Astrocyte (in vitro differentiated cells and primary cell): ENCODE measurements at places on chromosomes 2 and 18. TPM values are rescaled to one million over a fixed set of nuclear protein-coding genes. Genes with fewer than 3 reads are reported as not detected.
A peak's percentile ranks its signal among the peaks of the same experiment; 100 is the strongest.

- DNase-seq: no peak
Measured at GRCh38 chr2:219557791-219558785, 13.3 kb downstream of the OBSL1 start.

Gene GBX2
- 1.2 and 1.8 TPM in 2 replicates for total RNA-seq

- peak; percentile 3 for DNase-seq
Measured at GRCh38 chr2:139773720-139774277, 993.6 kb upstream of the NXPH2 start.

Gene RSAD2
- 9.5 and 11.8 TPM in 2 replicates for total RNA-seq

DNA sequence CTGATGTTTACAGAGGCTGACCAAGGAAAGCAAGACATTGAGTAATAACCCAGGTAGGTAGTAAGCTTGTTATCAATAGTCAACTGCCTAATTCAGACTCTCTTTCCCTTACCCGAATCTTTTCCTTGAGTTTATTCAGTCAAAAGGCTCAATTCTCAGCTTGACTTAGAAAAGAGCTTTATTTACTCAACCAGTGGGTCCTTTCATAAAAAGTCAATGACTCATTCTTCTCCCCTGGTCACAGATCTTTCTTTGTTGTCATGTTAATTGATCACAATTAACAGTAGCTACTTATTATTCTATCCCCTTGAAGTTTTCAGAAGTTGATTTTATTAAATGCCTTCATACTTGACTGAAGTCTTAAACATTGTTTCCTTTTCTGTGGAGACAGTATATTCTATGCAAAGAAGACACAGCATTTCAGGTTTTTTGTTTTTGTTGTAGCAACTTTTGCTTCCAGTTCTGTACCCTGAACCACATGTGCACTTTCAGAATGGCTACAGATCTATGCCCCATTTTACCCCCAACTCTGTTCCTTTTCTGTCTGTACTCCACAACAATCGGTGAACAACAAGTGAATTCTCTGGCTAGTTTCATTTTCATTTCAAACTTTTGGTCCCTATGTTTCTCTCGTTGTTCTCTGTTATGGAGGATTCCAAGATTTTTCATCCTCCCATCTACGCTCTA is 428.3 kb downstream of the NCKAP5 start:
- DNase-seq: no peak

- no peak for DNase-seq
Measured at GRCh38 chr2:61196671-61197070, 34.7 kb downstream of the C2orf74 start.

GRCh38 chr2:219656526-219656925 is 29.1 kb downstream of the SLC4A3 start:
- peak; percentile 70 for DNase-seq

DNA sequence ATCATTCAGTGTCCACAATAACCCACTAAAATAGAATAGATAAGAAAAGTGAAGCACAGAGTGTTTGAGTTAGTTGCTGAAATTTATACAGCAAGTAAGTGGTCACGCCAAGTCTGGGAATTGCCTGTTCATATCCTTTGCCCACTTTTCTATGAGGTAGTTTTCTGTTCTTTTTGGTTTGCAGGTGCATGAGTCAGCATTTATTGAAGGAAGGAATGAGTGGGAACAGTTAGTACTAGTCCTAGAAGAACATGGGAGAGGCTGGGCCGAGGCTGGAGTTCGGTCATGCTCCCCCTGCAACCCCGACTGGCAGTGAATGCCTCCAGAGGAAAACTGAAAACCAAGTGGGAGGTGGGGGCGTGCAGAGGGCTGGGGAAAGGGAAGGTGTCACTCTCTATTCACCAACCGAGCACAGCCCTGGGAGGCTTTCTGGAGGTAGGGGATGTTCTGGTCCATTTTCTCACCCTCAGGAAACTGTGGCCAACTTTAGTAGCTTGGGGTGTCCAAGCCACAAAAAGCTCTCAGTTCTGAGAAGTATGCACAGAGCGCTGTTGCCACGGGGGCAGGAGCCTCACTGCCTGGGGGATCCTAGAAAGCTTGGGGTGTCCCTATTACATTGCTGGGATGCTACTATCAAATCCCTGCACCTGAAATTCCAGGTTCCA is 41.4 kb downstream of the FOSL2 start:
- no peak for DNase-seq

- no peak for DNase-seq
Measured at GRCh38 chr18:62715436-62715758, at the start of gene PHLPP1. Gene PHLPP1, plus strand, starts transcription at chr18:62715541. Its CDS starts 143 bp downstream, at chr18:62715684.

DNA sequence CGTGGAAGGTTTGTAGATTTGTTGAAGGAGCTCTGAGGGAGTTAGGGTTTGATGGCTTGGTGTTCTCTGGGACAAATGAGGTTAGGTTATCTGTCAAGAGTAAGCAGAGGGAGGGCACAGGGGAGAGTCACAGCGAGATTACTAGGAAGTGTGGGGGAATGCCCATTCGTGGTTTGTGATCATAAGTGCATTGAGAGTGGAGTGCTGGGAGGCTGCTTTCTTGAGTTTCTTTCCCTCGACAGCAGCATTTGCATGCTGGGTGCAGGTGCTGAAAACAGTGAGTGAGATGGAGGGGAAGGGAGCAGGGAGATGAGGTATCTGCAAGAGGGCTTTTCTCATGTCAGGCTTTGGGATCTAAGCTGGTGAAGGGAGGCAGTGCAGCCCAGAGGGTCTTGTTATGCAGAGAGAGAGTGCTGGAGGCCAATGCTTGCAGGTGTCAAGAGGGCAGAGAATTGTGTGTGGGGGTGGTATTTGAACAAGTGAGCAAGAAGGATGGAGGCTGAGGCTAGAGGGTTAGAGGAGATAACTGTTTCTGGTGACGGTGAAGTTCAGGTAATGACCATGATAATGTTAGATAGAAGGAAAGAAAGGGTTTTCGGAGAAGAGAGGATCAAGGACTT is 8.8 kb downstream of the RALB start:
- DNase-seq: no peak

DNA sequence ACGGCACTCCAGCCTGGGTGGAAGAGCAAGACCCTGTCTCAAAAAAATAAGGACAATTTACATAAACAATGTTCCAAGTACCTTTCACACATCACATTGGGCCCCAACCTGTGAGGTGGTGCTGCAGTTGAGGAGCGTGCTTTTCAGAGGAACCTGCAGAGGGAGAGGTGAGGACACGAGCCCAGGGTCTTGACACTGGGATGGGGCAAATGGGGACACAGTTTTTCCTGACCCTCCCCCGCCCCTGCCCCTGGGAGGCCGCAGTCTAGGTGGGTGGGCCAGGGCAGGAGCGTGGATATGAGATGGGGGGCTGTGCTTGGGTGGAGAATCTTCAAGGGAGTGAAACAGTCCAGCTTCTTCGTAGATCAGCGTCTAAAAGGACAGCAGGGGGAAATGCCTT is 112.9 kb downstream of the SEPTIN10 start:
- no peak for DNase-seq

GRCh38 chr18:68355637-68356036 is 359.3 kb downstream of the TMX3 start:
- no peak for DNase-seq

- no peak for DNase-seq
Measured at GRCh38 chr2:149261692-149262091, 68.7 kb upstream of the LYPD6 start.

DNA sequence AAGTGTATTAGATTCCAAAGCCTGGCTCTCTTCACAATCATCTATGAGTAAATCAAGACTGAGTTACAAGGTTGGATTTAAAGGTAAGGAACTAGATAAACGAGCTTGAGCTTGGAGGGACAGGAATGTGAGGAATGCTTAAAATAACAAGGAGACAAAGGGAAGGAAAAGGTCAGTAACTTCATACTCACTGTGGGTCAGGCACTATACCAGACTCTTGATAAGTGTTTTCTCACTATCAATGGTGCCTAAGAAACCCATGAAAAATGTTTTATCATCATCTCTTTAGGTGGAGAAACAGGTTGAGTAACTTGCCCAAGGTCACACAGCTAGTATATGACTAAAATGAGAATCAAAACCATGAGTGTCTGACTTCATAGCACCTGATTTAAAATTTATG is 212.1 kb downstream of the CDH2 start:
- DNase-seq: peak; percentile 51

Gene MBOAT2
- total RNA-seq: 54.6 and 58.0 TPM in 2 replicates

Gene SCN3A
- 1.4 and 2.1 TPM in 2 replicates for total RNA-seq

Gene SMYD5
- total RNA-seq: 12.8 and 14.5 TPM in 2 replicates

GRCh38 chr2:217847115-217847514 is 155.7 kb downstream of the TNS1 start:
- no peak for DNase-seq

DNA sequence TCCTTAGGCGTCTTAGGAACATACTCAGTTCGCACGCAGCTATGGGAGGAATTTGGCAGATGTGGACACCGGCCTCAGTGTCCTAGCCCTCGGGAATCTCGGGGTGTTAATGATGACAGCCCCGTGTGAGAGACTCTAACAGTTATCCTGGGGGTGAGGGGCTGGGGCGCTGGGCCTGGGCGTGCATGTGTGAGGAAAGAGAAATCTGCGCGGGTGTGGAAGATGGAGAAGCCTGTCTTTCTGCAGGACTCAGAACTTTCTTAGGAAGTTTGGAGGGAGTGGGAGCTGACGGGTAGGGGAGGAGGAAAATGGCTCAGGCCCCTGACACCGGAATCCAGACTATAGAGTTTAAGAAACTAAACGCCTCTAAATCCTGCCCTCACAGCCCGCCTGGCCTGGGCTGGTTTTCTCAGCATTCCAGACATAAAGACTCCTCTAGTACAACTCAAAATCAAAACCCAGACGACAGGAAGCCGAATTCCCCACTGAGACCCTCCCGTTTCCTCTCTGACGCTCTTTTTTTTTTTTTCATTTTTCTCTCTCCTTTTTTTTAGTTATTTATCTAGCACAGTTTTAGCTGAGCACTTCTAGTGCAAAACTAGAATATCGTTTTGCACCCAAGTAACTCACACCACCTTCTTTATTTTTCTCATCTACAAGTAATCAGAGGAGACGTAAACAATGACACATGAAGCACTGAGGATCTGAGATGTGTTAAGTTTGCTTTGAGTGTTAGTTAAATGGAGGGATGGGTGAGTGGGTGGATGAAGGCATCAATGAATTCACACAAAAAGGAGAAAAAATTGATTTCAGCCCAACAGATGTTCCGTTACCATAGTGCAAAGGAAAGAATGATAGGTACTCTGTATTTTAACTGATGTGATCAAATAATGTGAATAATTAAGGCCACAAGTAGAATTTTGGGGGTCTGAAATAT is 1.2 kb upstream of the HAAO start:
- DNase-seq: no peak

DNA sequence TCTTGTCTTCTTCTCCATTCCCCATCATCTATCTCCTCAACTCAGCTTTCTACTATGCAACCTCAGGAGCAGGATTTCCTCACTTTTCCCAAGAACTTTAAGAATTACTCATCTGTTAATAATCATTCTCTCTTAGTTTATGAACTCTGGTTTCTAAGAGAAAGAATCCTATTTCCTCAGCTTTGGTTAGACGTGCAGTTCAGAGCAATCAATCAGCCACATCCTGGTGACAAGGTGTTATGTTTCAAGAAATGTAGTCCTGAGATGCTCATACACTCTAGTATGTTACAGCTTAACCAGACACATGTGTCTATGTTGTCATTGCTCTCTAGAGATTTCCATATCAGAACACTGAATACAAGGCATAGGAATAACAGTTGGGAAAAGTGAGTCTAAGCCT is 277.9 kb downstream of the MBD2 start:
- DNase-seq: peak; percentile 25

DNA sequence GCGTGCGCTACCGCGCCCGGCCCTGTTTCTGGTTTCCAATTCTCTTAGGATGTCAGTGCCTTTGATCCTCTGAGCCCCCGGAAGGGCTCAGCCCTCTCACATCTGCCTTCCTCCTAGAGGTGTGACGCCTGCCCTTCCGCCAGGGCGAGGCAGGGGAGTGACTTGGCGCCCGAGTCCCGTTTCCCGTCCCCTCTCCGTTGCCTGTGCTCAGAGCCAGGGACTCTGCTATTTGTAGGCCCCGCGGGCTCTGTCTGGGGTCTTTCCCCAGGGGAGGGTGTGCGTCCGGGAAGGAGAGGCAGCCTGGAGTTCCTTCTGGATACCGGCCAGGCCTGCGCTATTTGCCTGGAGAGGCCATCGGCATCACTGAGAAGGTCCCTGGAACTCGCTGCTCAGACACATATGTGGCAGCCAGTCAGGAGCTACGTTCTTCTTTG is 103.7 kb upstream of the TAF1B start:
- DNase-seq: no peak

- no peak for DNase-seq
Measured at GRCh38 chr2:229713371-229714079, 830 bp downstream of the DNER start.

- no peak for DNase-seq
Measured at GRCh38 chr2:37412231-37412630, 67.8 kb downstream of the QPCT start.

DNA sequence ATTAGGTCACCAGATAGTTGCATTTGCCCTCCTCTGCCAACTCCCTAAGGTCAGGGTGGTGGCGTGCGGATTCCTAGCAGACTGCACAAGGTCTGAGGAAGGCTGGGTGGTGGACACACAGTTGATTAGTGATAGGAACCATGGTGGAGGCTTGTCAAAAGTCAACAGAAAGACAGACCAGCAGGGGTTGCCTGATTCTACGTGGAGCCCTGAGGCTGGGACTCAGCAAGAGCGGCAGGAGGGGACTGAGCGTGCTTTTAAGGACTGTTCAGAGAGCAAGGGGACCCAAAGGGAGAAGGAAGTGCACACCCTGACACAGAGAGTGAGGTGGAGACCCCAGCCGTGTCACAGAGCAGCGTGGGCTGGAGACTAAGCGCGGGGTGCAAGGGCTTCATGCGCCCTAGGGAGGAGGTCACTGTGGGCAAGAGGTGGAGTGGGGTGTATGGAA is 513.2 kb downstream of the RNF144A start:
- no peak for DNase-seq

Gene DHRS9
- total RNA-seq: not detected in 2 replicates

Gene RNASEH1
- 32.6 and 35.5 TPM in 2 replicates for total RNA-seq

Gene CAVIN2
- total RNA-seq: 1.9 and 2.8 TPM in 2 replicates

GRCh38 chr2:61173116-61173515 is 11.1 kb downstream of the C2orf74 start:
- DNase-seq: no peak

Gene MPP4
- 1.0 and 2.9 TPM in 2 replicates for total RNA-seq

DNA sequence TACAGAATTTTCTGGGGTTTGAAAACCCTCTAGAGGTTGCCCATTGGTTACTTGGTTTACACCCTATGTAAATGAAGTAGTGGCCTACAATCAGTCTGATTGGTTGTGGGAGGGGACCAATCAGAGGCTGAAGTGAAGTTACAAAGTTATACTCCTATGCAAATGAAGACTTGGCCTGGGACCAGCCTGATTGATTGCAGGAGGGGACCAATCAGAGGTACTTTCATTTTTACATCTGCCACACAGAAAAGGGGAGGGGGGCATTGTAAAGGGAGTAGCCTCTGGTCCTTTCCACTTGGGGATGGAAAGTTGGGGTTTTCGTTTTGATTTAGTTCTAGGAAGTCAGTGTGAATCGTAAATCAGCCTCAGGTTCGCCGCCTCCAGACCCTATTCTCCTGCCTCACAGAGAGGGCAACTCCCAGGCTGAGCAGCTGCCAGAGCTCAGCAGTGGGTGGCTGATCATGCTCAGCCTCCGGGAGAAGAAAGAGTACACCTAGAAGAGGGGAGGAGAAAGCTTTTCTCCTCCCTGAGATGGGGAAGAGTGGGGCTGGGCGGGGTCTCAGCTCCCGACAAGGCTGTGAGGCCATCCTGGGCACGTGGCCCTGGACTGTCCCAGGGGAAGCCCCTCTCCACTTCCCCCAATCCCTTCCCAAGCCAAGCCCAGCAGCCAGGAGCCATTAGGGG is 372.5 kb downstream of the GALR1 start:
- DNase-seq: no peak

- no peak for DNase-seq
Measured at GRCh38 chr18:62838475-62839098, 123.2 kb downstream of the PHLPP1 start.

Gene CCDC74B
- total RNA-seq: 3.0 and 3.7 TPM in 2 replicates

- peak; percentile 83 for DNase-seq
Measured at GRCh38 chr2:178514664-178515063, 34.4 kb downstream of the PLEKHA3 start.

GRCh38 chr2:18167871-18168270 is 289.4 kb downstream of the KCNS3 start:
- DNase-seq: peak; percentile 40
